HFFc6 (cell line): ENCODE measurements at places on chromosomes 6 and 20. TPM values are rescaled to one million over a fixed set of nuclear protein-coding genes. Genes with fewer than 3 reads are reported as not detected.

The SIM1 gene
- total RNA-seq, result 15.4 to 19.5 TPM (median 16.4 TPM) in 3 replicates

The UNC5CL gene
- not detected in 3 replicates for total RNA-seq

The TPX2 gene
- total RNA-seq, result 51.0 to 108 TPM (median 93.0 TPM) in 3 replicates

The SLC44A4 gene
- total RNA-seq, result not detected in 3 replicates

The TFAP2C gene
- total RNA-seq, result 1.7 and 3.9 TPM in 2 replicates

- no peak overlapping the region for H3K4me3 ChIP-seq
- H3K27me3 ChIP-seq, result peaks cover 25% of the 10 kb centered on the region
- H3K4me1 ChIP-seq, result no peaks in the 10 kb centered on the region
- no peak overlapping the region for H3K27ac ChIP-seq
- DNase-seq, result no peak
Observed at GRCh38 chr6:163721922-163722692, 307.6 kb downstream of the QKI start.

DNA sequence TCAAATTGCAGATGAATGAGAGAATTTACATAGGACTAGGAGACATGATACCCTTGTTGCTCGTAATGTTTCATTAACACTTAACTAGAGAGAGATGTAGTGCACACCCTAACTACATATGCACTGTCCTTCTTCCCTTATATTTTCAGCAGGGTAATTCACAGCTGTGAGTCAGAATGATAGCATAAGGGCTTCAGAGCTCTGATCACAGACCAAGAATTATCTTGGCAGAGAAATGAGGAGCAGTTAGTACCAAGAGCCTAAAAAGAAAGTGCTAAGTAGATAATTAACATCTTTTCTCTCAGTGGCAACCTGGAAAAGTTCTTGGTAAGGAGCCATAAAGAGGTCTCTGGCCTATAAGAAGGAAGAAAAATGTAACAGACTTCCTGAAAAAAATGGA lies 35.8 kb downstream of the GRIK2 start:
- H3K4me1 ChIP-seq, result peaks cover 23% of the 10 kb centered on the region
- H3K4me3 ChIP-seq, result no peak overlapping the region
- DNase-seq, result no peak
- peak overlapping the region; percentile 68 for H3K27ac ChIP-seq

DNA sequence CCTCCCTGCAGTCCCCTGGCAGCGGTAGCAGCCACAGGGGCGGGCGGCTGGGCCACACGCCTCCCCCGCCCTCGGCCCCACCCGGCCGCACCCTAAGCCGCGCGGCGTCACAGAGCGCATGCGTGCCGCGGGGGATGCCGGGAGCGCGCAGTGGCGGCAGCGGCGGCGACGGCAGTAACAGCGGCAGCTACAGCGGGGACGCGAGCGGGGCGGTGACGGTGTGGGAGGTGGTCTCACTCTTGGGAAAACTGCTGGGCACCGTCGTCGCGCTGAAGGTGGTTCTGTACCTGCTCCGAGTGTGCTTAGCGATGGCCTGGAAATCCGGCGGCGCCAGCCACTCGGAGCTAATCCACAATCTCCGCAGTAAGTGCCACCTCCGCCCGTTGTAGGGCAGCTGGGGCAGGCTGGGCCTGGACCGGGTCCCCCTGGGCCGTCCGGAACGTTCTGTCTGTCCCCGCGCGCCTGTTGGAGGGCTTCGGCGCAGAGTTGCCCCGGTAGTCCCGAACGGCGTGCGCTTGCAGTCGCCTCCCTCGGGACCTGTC lies at the start of gene PCMT1:
Gene PCMT1 (plus strand): TSS at position 148 of the 542 bp plus-strand sequence. CDS start 161 bp downstream, at position 309.
- H3K36me3 ChIP-seq, result no peaks in the 10 kb centered on the region; the same call in 1 of the 2 replicates
- peak within 1 kb of the TSS; percentile 87 for H3K27ac ChIP-seq
- peaks cover 41% of the 10 kb centered on the region for H3K4me1 ChIP-seq

DNA sequence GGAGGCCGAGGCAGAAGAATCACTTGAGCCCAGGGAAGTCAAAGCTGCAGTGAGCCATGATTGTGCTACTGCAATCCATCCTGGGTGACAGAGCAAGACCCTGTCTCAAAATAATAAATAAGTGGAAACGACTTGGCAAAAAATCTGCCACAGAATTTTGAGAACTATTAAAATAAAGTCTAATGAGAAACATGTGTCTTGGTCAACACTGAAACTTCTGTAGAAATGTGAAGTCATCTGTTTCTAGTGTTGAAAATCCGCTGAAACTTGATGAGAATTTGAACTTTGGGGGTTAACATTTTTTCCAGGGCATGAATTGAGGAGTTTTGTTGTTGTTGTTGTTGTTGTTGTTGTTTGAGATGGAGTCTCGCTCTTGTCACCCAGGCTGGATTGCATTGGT lies 29.0 kb upstream of the BCLAF1 start:
- no peak overlapping the region for H3K27ac ChIP-seq
- H3K36me3 ChIP-seq, result no peaks in the 10 kb centered on the region
- H3K4me1 ChIP-seq, result no peaks in the 10 kb centered on the region; the same call in 1 of the 2 replicates
- H3K27me3 ChIP-seq, result no peaks in the 10 kb centered on the region; the same call in 1 of the 2 replicates

GRCh38 chr6:161564952-161565351 lies 291.1 kb upstream of the AGPAT4 start:
- no peak overlapping the region for H3K27ac ChIP-seq
- H3K4me1 ChIP-seq, result no peaks in the 10 kb centered on the region
- no peaks in the 10 kb centered on the region for H3K36me3 ChIP-seq
- H3K27me3 ChIP-seq, result no peaks in the 10 kb centered on the region
- no peak overlapping the region for H3K4me3 ChIP-seq
- no peak for DNase-seq

GRCh38 chr6:108795122-108795521 lies 53.1 kb upstream of the ARMC2 start:
- peaks cover 15% of the 10 kb centered on the region for H3K4me1 ChIP-seq
- H3K36me3 ChIP-seq, result no peaks in the 10 kb centered on the region
- peaks cover 2% of the 10 kb centered on the region for H3K27me3 ChIP-seq

DNA sequence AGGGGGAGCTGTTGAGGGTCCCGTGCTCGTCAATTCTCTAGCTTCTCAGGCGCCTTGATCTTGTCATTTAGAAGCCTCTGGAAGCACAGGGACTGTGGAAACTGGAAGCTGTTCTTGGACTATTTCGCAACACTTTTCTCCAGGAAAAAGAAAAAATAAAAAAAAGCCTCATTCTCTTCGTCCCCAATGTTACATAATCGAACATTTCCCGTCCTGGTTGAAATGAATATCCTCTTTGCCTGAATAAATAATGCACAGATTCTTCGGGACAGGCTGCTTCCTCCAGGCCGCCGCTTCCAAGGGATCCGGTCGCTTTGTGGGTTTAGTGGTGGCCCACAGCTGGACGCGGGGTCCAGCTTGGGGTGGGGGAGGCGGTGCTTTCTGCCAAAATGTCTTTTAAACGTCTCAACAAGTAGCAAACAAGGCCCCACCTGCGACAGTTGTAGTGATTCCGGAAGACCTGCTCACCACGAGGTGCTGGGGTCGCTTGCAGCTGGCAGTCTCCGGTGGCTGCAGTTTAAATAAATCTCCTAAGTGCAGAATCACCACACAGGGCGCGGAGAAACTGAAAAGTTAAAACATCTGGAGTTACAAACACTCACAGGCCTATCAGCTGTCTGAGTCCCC lies 125.9 kb upstream of the ESR1 start:
- peak overlapping the region; percentile 60 for H3K4me3 ChIP-seq
- DNase-seq, result no peak
- H3K36me3 ChIP-seq, result no peaks in the 10 kb centered on the region

- peak overlapping the region; percentile 7 for H3K27ac ChIP-seq
- peak overlapping the region; percentile 33 for H3K4me3 ChIP-seq
- DNase-seq, result no peak
Observed at GRCh38 chr20:48841196-48841874, 13.5 kb upstream of the PREX1 start.

DNA sequence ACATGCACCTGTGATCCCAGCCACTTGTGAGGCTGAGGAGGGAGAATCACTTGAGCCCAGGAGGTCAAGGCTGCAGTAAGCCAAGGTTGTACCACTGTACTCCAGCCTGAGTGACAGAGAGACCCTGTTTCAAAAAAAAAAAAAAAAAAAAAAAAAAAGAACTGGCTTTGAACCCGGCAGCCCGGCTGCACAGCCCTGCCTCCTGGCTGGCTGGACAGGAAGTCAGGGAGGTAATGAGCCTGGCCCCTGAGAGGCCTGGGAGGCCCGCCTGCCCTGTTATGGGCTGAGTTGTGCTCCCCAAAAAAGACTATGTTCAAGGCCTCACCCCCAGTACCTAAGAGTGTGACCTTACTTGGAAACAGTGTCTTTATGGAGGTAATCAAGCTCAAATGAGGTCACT lies 65.6 kb downstream of the ABHD12 start:
- H3K27ac ChIP-seq, result no peak overlapping the region; the same call in 1 of the 2 replicates
- H3K4me3 ChIP-seq, result no peak overlapping the region

GRCh38 chr20:61832181-61832580 lies 233.5 kb downstream of the TAF4 start:
- H3K27ac ChIP-seq, result no peak overlapping the region
- H3K27me3 ChIP-seq, result peaks cover 6% of the 10 kb centered on the region; the same call in 1 of the 2 replicates
- DNase-seq, result no peak
- no peak overlapping the region for H3K4me3 ChIP-seq
- H3K4me1 ChIP-seq, result no peaks in the 10 kb centered on the region
- no peaks in the 10 kb centered on the region for H3K36me3 ChIP-seq

DNA sequence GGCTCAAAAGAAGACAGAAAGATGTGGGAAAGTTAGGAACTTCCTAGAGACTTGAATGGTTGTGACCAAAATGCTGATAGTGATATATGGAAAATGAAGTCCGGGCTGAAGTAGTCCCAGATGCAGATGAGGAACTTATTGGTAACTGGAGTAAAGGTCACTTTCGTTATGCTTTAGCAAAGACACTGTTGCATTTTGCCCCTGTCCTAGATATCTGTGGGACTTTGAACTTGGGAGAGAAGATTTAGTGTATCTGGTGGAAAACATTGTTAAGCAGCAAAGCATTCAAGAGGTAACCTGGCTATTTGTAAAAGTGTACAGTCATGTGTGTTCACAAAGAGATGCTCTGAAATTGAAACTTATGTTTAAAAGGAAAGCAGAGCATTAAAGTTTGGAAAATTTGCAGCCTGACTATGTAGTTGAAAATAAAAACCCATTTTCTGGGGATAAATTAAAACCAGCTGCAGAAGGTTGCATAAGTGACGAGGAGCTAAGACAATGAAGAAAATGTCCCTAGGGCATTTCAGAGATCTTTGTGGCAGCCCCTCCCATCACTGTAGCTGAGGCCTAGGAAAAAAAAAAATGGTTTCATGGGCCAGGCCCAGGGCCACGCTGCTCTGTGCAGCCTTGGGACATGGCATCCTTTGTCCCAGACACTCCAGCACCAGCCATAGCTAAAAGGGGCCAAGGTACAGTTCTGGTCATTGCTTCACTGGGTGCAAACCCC lies 1692.2 kb downstream of the HACE1 start:
- DNase-seq, result no peak
- no peak overlapping the region for H3K27ac ChIP-seq
- no peaks in the 10 kb centered on the region for H3K27me3 ChIP-seq
- H3K4me1 ChIP-seq, result no peaks in the 10 kb centered on the region
- no peak overlapping the region for H3K4me3 ChIP-seq

GRCh38 chr6:30895343-30895742 lies 11.0 kb downstream of the DDR1 start:
- 0 out of 2 replicates have a peak, but pooled peaks cover 1% of the 10 kb centered on the region for H3K4me1 ChIP-seq
- peaks cover 1% of the 10 kb centered on the region for H3K27me3 ChIP-seq
- H3K36me3 ChIP-seq, result peaks cover 11% of the 10 kb centered on the region
- no peak for DNase-seq
- H3K27ac ChIP-seq, result no peak overlapping the region
